ENCODE measurements at places on chromosomes 6 and 20.

DNA sequence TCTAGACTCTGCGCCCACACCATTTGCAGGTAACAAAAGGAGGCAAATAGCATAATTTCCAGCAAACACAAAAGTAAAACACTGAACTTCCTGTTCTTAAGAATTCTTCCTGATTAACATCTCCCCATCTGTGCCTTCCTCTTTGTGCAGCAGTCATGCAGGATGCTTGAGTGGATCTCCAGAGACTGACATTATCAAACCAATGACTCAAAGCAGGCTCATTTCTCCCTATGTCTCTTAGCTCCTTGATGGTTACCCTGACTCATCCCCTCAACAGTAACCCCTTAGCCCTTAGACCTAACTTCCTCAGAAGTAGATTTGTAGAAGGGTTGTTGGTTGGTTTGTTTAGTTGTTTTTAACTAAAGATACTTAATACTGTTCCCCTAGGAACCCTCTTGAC, 137.0 kb upstream of the RIN2 start:
- no peak for DNase-seq

DNA sequence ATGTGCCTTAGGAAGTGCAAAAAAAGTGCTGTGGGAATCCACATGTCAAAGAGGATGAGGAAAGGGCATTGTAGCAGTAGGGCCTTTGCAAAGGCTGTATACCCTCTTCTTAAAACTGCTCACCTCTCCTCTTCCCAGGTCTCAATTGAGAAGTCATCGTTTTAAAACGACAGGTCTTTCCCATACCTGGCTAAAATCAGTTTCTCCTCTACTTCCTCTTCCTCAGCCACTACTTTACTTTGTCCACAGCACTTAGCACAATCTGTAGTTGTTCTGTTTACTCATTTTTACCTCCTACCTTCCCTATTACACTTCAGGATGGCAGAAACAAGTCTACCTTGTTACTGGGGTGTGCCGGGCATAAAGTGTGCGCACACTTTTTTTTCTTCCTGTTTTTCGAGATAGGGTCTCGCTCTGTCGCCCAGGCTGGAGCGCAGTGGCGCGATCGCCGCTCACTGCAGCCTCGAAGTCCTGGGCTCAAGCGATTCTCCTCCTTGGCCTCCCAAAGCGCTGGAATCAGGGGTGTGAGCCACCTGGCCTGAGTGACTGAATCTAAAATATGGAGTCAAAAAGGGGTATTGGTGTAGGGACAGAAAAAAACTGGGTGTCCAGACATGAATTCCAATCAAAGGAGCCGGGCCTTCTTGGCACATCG, 9.8 kb upstream of the ELOVL5 start:
- DNase-seq: no peak

GRCh38 chr20:9955646-9956045, 79.1 kb upstream of the ANKEF1 start:
- no peak for DNase-seq

- no peak for DNase-seq
These were observed 47.1 kb downstream of the DST start for GRCh38 chr6:56595490-56596122.

DNA sequence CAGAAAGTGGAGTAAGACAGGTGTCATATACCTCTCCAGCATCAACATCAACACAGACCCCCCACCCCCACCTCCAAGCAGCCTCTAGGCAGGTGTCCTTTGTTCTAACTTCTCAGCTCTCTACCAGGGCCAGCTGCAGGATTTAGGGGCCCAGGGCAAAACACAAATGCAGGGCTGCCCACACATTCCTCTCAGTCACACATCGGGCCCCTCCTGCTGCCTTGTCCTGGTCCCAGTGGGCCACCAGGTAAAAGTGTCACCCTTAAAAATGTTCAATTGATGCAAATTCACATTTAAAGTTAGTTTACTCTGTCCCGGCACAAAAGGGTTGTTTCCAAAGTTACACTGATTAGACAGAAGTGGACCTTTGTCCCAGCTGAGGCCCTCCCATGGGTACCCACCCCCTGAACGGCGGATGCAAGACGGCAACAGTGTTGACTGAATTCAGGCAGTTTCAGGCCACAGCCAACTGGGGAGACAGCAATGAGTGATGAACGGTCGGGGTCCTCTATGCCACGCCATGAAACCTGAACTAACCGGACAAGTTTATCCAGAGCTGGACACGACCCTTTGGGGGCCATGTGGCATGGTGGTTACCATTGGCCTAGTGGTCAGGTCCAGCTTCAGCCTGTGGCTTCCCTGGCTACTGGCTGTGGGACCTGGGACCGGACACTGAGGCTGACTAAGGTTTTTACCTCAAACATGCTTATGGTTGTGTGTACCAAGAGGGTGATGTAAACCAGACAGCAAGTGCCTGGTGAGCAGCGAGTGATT, 52.2 kb upstream of the UNC93A start:
- DNase-seq: no peak

- no peak for DNase-seq
These were observed 4.5 kb upstream of the EPB41L2 start for GRCh38 chr6:131067521-131067920.

- no peak for DNase-seq
These were observed 128.8 kb downstream of the PLCB1 start for GRCh38 chr20:8260837-8261251.

DNA sequence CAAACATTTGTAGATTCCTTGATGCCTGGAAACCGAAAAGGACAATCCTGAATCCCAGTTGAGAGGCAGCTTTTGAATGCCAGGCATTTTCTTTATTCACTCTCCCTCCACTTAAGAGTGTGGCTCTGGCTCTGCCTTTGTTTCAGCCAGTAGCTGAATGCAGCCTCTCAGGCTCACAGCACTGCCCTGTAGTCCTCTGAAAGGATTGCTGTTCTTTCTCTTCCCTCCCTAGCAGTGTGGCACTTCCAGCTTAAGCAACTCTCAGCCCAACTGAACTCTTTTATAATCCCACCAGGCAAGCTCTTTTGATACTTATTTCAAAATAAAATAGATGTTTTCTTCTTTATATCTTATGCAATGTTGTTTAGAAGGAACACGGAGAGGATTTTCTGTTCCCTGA, 415.6 kb downstream of the GJA1 start:
- no peak for DNase-seq

- no peak for DNase-seq
These were observed 64.2 kb upstream of the XRN2 start for GRCh38 chr20:21238818-21239536.

- no peak for DNase-seq
These were observed 40.7 kb upstream of the DDR1 start for GRCh38 chr6:30843611-30843998.

- no peak for DNase-seq
These were observed 63.0 kb upstream of the THBS2 start for GRCh38 chr6:169316651-169317050.

DNA sequence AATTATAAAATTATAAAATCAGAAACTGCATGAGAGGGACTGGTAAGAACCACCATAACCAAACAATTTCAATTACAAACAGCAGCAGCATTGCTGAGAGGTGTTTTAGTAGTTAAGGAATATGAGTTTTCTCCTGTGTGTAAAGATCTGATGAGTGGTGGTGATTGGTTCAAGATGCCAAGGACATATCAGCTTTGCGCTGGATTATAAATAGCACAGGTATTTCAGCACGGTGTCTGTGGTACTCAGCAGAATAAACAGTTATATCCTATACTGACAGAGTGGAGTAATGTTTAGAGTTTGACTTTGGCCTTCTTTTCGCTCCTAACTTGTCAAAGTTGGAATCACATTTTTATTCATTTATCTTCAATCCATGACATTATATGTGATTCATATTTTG, 501.0 kb downstream of the CDH26 start:
- DNase-seq: no peak

DNA sequence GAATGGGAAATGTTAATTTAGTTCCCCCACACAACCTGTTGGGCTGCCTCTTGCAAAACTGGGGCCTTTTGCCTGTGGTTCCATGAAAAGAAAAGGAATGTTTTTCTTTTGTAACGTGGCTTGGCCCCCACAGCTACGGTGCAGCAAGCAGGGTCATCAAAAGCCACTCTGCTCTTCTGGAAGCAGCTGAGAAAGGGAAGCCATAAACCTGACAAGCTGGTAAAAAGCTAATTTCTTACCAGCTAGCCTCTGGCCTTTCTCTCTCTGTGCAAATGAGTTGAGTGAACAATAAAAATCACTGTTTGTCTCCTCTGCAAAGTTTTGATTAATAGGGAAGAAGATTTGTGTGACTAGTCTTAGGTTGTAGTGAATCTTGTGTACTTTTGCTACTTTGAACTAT, 23.5 kb upstream of the NOTCH4 start:
- DNase-seq: no peak

DNA sequence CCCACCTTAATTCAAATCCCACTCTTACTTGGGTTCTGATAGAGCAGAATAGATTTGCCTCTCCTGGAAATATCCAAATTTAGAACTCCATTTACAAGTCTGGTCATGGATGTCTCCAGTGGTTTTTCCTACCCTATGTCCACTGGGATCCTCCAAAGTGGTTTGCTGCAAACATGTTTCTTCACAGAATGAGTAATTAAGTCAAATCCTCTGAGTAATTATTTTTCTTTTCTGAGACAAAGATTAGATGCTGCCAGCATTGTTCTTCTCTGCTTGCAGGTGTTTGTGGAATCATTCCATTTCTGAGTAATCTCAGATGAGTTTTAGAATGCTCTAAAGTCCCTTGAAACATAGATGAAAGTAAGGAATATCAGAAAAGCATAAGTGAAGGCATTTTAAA, 21.9 kb downstream of the DTD1 start:
- no peak for DNase-seq

DNA sequence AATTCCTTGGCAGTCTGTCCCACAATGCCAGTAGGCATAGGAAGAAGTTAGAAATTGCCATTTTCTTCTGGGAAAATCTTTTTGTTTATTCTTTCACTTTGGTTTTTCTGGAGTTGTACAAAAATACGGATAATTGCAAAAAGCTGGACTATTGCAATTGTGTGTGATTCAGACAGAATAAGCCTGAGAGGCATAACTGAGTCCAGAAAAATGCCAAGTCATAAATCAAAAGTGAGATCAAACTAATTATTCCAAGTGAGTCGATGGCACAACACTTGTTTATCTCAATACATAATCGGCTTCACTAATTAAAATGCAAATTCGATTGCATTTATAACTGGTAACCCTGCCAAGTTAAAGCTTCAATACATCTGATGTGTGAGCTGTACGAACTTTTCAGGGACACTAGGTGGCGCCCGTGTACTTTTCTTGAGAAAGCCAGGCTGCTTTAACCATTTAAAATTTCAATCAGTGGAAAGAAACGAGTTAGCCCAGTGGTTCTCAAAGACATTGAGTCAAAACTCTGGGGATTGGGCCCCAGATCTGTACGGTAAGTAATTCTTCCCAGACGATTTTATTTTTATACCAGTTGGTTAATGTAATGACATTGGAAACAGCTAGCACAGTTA, 102.6 kb downstream of the LAMP5 start:
- no peak for DNase-seq

DNA sequence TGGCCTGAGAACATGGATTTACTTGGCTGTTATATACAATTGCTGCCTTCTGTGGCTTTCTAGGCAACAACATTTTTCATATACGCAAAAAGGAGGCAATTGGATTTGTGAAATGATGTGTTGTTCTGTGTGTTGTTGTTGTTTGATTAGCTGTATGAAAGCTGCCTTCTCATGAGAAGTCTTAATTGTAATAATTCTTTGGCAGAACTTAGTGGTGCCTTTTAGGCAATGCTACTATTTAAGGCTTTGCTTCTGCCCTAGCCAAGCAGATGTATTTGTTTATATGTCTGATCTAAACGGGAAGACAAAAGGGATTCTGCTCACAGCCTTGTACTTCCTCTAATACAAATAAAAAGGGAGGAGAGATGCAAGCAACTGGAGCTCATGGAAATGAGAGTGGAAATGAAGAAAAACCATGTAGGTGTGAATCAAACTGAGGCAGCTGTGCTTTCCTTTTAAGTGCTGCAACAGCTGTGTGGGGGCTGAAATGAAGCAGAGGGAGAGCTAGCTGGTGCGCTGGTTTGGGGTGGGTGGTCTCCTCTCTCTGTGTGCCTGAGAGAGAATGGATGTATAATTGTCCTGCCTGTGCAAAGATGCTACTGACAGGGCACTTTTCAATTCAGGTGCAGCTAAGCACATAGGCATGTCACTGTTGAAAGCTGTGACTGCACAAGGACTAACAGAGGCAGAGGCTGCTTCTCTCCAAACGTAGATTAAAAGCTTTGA, 386.9 kb upstream of the MAN1A1 start:
- no peak for DNase-seq

DNA sequence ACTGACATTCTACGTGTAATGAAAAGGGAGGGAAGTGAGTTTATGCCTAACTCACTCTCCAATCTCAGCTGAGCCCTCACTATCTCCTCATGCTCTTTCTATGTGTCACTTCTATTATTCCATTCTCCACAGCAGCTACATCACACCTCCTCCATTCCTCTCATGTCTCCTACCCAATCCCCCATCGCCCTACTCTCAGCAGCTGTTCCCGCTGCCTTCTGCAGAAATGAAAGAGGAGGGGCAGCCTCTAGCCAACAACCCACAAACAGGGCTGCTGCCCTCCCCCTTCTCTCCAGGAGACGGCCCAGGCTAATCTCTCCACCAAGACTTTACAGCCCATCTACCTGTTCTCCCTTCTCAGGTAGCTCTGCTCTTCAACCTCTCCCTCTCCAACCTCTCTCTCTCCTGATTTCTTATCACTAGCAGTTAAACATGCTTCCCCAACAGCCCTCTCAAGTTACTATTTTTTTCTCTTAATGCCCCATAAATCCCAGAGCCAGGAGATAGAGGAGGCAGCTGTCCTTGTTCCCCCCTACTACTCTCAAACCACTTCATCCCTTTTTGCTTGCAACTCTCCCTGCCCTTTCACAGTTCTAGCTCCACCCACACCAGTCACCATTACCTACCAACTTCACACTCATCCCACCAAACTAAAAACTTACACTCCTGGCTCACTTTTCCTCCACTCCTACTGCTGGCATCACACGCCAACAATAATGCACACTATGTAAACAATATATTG, 136.5 kb downstream of the BTBD9 start:
- no peak for DNase-seq

- no peak for DNase-seq
These were observed 83.8 kb downstream of the FNDC1 start for GRCh38 chr6:159252955-159253508.

DNA sequence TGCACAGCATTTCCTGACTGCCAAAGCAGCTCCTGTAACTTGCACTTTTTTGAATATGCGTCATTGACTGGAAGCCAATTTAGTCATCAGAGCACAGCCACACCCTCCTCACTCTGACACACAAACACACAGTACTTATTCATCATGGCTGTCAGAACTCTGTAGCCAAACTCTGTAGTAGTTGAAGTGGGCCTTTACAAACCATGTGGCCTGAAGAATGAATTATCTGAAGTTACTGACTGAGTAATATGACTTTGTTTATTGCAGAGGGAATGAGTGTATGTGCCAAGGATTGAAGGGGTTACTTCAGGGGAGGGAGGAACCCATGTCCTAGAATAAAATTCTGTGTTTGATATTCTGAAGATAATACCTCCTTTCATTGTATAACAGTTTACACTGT, 102.7 kb downstream of the FIG4 start:
- DNase-seq: no peak

DNA sequence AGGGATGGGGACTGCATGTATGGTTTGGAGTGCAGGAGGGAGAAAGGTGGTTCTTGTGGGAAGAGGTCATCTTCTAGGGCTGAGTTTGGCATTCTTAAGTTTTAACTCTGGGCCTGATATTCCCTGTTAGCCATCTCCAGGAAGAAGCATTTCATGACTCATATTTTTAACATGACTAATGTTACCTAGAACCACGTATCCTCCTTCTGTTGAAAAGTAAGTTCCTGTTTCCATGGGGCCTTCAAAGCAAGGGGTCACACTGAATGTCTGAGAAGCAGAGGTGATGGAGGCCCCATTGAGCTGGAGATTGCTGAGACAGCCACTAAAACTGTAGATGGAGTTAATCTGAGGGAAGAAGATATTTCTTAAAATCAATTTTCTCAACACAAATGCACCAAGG, 30.2 kb downstream of the FAM229B start:
- no peak for DNase-seq
